ENCODE measurements at places on chromosomes 3 and 15. TPM values are rescaled to one million over a fixed set of nuclear protein-coding genes. Genes with fewer than 3 reads are reported as not detected.

- DNase-seq = no peak
These were observed 335.3 kb downstream of the IL20RB start for GRCh38 chr3:137293086-137293485.

DNA sequence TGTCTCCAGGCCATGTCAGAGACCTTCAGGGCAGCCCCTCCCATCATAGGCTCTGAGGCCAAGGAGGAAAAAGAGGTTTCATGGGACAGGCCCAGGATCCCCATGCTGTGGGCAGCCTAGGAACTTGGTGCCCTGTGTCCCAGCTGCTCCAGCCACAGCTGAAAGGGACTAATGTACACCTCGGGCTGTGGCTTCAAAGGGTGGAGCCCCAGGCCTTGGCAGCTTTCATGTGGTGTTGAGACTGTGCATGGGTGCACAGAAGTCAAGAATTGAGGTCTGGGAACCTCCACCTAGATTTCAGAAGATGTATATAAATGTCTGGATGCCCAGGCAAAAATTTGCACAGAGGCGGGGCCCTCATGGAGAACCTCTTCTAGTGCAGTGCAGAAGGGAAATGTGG, 6.6 kb upstream of the SSR3 start:
- DNase-seq = no peak

DNA sequence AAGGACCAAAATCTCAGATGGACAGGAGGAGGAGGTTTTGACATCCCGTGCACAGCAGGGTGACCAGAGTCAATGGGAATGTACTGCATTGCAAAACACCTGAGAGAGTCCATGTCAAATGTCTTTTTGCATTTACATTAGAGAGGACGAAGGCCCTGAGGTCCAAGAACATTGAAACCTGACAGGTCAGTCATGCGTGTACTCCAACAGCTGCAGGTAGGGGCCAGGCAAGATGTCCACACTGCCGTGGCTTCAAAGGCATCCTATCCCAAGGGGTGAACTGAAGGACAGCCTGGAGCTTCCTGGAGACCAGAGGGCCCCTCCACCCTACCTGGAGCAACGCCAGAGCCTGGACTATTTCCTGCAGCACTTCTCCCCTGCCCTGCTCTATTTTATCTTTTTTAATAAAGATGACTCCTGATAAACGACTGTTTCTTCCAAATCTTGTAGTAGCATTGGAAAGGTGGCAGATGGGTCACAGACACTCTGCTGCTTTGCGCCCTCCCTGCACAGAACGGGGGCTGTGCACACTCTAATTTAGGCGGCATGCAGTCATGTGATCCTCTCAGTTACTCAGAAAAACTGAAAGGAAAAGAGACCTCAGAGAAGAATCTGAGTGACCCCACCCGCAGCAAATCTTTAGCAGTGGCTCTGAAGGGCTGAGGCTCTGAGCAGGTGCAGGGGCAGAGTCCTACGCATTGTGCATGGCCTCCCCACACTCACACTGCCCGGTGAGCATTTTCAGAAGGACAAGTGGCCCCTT, 68.2 kb downstream of the HMCES start:
- DNase-seq = peak; percentile 24

DNA sequence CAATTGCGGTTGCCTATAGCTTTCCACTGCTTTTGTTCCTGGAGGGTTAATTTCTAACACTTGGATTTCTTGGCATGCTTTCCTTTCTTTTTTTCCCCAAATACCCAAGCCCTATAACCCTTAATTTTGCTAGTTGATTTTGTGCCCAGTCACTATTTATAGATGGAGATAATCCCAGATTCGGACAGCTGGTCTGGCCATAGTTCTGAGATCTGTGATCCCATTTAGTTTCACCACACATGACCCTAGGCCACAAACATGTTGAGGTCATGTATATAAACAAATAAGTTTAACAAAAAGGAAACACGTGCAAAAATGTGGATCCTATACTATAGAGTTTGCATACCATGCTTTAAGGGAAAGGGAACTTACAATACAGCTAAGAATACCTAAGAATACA, 111.4 kb downstream of the ZMAT3 start:
- no peak for DNase-seq

DNA sequence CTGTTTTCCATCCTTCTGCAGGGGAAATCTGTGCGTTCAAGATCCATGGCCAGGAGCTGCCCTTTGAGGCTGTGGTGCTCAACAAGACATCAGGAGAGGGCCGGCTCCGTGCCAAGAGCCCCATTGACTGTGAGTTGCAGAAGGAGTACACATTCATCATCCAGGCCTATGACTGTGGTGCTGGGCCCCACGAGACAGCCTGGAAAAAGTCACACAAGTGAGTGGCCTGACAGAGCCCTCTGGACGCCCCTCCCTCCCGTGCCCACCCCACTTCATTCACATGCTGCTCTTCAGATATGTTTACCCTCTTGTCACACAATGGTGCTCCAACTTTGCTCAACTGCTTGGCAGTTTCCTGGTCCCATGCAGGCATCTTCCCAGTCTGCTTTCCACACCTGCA, 274.3 kb upstream of the TRIM42 start:
- DNase-seq = no peak

GRCh38 chr15:41819455-41820050, 8.3 kb upstream of the JMJD7 start:
- DNase-seq = no peak

DNA sequence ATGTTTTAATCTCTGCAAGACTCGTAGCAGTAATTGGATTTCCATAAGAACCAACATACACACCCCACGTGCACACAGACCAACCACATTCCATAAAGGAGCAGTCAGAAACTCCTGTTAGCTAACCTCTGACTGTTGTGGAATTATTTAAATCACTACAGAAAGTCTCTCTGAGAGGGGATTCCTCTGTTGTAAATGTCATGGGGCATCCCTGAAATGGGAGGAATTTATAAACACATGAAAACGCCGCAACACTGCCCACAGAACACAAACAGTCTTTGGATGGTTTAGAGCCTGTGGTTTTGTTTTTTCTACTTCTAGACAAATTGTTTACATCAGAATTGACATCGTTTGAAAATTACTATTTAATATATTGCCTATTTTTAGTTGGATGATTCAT, 740.1 kb upstream of the GRM7 start:
- no peak for DNase-seq

DNA sequence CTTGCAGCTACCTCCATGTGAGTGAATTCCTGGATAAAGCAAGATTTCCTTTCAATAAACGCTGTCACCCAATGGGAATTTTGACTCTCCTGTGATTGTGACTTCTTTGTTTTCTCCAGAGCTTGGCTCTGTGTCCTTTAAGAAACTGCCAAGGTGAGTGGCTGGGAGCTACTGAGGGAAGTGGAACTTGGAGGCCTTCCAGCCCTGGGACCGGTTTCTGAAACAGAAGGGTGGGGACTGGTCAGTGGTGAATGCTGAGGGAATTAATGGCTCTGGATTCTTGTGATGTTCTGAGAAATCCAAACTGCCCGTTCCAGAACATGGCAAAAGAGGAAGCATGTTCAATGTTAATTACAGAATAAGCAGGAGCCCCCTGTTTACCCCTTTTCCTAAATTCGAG, 41.1 kb upstream of the MYZAP start:
- no peak for DNase-seq

DNA sequence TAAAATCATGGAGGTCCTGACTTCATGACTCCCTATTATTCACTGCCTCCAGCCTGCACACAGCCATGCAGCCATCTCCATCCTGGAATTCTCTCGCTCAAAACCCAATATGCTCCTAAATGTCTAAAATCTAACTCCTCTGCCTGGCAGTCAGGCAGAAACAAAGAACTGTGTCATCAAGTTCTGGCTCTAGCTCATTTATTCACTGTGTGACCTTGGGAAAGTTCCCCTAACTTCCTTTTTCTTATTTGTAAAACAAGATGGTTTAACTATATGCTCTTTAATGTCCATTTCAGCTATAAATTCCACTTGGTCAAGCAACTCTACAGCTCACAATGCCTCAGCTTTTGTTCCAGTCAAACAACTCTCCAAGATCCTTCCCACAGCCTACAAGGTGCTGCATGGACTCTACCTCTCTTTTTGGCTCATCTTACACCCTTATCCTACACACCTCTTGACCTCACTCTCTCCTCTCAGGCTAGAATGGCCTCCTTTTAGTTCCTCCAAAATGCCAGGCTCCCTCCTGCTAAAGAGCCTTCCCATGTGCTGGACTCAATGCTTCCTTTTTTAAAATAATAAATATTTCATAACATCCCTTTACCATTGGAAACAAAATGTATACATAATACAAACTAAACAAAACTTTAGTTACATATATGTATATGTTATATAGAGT, 16.4 kb downstream of the PIK3CB start:
- DNase-seq = no peak

DNA sequence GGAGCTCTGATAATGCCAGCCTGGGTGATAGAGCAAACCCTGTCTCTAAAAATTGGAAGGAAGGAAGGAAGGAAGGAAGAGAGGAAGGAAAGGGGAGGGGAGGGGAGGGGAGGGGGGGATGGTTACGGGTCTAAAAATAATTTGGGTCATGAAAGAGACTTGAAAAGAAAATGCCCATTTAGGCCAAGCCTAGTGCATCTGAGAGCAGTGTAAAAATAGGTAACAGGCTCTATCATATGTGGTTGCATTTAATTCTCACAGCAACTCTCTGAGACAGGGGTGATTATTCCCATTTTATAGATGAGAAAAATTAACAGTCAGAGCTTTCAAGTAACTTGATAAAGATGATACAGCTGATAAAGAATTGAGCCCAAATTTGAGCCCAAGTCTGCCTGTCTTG, 3.6 kb upstream of the ECE2 start:
- DNase-seq = no peak

- DNase-seq = no peak
These were observed 1.1 kb downstream of the ZBTB47 start for GRCh38 chr3:42654331-42655201.

- no peak for DNase-seq
These were observed 57.0 kb downstream of the IQSEC1 start for GRCh38 chr3:13016083-13016720.

- DNase-seq = no peak
These were observed 617.5 kb downstream of the ZPLD1 start for GRCh38 chr3:103052236-103052830.

DNA sequence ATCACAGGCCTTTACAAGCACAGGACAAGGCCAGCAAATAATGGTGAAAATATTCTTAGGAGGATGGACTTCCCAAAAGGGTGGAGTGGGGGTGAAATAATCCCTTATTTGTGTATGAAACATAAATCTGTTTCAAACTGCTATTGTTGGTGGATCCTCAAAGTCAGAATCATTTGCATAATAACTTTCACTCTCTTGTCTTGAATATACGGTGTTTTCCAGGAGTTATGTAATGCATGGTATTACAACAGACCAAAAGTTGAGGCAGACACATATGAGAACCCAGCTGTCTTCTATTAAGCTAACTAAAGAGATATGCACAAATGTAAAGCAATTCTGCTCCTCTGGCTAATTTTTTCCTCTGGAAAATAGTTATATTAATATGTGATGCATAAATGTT, 57.7 kb downstream of the PRTG start:
- DNase-seq = no peak

GRCh38 chr15:77817434-77817833, 184.7 kb upstream of the LINGO1 start:
- no peak for DNase-seq

- no peak for DNase-seq
These were observed 78.2 kb downstream of the GALK2 start for GRCh38 chr15:49248291-49248690.

GRCh38 chr3:32571192-32571485, 481 bp upstream of the DYNC1LI1 start:
- DNase-seq = no peak

GRCh38 chr3:127690823-127691452, 18.2 kb downstream of the ABTB1 start:
- peak; percentile 43 for DNase-seq

DNA sequence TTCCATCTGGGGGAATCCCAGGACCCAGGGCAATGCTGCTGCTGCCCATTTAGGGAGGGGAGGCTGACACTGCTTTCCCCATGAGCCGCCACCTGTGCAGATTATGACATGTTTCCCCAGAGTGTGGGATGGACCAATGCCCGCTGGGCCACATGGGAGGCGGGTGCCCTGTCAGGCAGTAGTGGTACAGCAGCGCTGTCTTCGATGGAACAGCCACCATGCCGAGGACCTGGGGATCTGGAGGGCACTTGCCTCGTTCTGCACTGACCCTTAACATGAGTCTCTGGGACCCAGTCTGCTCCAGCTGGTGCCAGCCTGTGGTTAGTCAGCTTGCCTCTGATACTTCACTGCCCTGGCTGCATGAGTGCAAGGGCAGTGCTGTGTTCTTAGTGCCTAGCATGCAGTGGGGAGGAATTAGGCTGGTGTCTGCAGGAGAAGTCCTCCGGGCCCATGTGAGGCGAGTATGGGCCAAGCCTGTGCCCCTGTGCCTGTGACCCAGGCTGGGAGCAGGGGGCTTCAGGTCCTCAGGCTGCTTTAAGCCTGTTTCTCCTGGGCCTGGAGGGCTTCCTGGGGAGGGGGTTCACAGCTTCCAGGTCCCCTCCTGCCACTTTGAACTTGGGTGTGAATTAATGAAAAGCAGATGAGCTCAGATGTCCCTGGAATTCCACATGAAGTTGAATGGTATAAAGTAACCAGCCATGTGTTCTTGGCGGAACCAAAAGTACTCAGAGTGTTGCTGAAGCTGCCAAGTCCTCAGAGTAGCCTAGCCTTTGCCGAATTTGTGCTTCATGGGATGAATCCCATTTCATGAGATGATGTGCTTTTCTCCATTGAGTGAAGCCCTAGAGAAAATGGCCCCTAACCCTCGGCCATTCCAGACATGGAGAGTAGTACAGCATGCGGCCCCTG, 22.9 kb downstream of the KLF13 start:
- DNase-seq = no peak

DNA sequence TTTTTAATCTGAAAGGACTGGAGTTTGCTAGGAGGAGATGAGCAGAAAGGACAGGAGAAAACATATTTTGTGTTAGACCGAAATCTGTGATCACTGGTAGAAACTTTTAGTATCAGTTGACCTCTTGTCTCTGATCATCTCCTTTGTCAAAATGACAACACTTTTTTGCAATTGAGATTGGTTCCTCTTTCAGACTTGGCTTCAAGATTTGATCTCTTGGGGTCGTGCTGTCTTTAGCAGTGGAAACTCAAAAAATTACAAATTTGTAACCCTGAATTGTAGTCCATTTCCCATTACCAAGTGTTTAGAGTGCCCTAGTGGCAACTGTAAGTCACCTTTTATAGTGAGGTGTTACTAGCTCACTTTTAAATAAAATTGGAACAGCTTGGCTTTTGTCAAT, 107.4 kb downstream of the KLHL25 start:
- no peak for DNase-seq

DNA sequence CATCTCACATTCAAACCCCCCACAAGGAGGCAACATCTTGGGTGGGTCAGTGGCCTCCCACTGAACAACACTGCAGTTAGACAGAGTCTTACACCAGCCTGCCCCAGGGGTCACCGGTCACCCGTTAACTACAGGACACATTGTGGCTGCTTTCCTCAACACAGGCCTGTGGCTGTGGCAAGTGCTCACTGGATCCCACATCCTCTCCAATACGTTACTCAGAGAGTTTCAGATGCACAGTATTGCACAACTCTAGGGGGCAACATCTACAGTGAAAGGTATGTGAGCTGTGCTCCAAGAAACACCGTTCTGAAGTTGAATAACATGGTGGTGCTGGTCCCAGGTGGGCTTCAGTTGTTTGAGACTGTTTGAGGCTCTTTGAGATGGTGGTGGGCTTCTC, 41.0 kb downstream of the CTDSPL start:
- DNase-seq = no peak

Gene ISLR
- total RNA-seq = 0.13 TPM

Gene SMCO1
- total RNA-seq = not detected

Gene MED12L
- total RNA-seq = 0.13 TPM

Gene DNAH12
- total RNA-seq = under 0.01 TPM

Gene MB21D2
- 2.5 TPM for total RNA-seq

Gene AADACL2
- total RNA-seq = not detected

Gene CFAP20DC
- 0.77 TPM for total RNA-seq

Gene RASGRP1
- total RNA-seq = 0.13 TPM

Gene RTP1
- total RNA-seq = not detected
